ENCODE measurements at places on chromosomes 3 and 15.

GRCh38 chr3:126671521-126671920 is 16.6 kb upstream of the TXNRD3 start:
- DNase-seq: no peak

DNA sequence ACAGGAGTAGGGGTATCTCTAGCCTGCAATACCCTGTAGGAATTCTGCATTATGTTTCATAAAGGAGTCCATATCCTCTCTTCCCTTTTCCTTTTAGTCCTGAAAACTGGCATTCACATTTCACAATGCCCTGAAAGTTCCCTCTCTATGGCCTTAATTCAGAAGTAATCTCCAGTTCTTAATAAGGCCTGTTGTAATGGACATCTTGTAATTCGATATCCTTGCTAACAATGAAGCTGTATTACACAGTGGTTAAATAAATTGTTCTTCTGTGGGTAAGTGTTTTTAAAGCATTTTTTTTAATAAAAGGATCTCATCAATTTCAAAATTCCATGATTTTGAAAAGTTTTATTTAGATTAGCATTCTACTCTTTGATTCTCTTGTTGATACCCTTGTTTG is 34.3 kb upstream of the NEO1 start:
- no peak for DNase-seq

DNA sequence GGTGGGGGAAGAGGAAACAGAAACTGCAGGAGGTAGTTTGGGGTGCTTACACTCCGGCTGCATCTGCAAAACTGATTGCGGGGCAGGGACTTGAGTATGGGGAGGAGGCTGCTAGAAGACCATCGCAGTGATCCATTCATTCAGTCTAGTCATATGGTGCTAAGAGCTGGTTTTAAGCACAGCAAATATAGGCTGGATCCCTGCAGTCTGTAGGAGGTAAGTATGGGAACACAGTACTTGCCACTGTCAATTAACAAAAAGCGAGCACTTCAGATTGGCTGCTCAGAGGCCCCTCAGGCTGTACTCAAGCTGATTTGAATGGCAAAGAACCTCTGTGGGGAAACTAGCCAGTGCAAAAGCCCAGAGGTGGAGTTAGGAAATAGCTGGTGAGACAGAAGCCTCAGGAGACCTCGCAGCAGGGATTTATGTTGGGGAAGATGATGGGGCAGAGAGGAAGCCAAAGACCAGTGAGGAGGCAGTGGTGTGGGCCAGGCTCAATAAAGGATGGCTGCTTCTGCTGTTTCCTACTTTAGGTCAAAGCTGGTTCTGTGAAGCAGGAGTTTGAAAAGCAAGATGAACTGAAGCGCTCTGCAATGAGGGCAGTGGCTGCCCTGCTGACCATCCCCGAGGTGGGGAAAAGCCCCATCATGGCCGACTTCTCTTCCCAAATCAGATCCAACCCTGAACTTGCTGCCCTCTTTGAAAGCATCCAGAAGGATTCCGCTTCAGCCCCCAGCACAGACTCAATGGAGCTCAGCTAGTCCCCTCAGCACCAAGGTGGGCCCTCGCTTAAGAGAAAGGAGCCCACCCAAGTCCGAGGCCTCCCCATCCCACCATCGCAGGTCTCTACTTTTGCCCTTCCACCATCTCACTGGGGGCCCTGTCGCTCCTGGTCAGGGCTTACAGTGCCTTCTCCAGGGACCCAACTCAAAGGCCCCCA is 7.9 kb downstream of the RPL32 start:
- DNase-seq: no peak

- DNase-seq: no peak
These were observed 172.6 kb downstream of the PLCL2 start for GRCh38 chr3:17057321-17057720.

GRCh38 chr15:58324533-58324932 is 107.3 kb upstream of the LIPC start:
- DNase-seq: no peak

DNA sequence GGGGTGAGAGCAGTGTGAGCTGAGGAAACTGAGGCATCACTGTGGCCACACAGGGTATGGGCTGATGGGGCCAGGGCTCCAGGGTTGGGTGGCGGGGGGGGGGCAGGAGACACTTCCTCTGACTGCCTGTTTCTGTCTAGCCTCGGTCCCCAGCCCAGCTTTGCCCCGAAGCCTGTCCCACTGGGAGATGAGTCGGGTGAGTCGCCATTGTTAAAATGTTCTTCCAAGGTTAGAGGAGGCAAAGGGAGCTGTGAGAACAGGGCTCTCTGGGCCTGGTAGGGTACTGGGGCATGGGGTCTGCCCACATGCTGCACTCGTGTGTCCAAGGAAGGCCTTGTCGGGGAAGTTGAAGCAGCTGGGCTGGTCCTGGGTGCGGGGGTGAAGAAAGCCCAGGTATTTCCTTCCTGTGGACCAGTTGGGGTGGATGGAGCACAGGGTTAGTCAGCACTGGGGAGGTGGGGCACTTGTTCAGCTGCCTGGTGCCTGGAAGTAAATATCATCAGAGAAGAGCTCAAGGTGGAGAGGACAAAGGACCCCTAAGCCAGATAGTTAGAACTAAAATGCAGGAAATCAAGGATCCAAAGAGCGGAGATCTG is 8.3 kb upstream of the JMJD7 start:
- no peak for DNase-seq

- DNase-seq: no peak
These were observed 4.4 kb downstream of the TMEM45A start for GRCh38 chr3:100496711-100497261.

DNA sequence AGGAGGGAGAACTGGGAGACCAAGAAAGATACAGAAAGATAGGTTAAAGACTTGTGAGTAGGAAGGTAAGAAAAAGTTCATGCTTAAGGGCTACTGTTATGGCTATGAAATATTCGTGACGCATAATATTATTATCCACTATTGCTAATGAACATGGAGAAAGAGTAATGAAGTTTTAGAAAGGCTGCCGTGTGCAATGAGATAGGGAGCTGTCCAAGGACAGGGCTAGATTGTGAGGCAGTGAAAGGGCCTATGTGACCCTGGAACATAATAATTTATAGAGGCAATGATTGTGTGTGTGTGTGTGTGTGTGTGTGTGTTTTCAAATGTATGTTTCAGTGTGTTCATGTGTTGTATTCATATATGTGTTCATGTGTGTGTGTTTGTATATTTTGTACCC is 27.7 kb downstream of the MBNL1 start:
- no peak for DNase-seq

DNA sequence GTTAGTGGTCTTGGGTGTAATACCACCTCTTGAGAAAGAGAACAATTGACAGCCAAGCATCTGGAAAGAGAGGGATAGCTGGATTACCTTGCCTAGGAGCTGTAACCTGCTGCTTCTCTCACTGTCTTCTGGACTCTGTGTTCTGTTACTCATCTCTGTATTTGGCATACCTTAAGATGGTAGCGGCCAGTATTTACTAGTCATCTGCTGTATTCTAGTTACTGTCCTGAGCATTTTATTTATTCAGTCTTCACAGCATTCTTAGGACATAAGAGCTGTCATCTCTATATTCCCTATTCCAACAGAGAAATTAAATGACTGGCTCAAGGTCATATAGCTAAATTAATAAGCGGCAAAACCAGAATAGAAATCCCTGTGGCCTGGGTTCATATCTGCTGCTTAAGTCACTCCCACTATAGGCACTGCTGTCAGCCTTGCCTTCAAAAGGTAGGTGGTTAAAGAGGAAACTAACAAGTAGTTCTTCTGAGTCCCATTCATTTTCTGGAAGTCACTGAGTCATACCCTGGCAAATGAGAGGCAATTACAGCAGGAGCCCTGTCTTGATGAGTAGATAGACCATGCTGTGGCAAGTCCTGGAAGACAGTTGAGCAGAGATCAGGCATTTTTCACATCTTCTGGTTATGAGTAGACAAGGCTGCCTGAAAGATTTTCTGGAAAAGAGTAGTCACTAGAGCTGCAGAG is 68.2 kb downstream of the RAB7A start:
- no peak for DNase-seq

- no peak for DNase-seq
These were observed 104.0 kb upstream of the TBC1D5 start for GRCh38 chr3:17846466-17846865.

- DNase-seq: no peak
These were observed 210.0 kb upstream of the PROK2 start for GRCh38 chr3:71994906-71995305.

GRCh38 chr3:195005251-195005620 is 265.7 kb downstream of the XXYLT1 start:
- no peak for DNase-seq

GRCh38 chr3:55571913-55572312 is 84.8 kb upstream of the WNT5A start:
- DNase-seq: no peak

DNA sequence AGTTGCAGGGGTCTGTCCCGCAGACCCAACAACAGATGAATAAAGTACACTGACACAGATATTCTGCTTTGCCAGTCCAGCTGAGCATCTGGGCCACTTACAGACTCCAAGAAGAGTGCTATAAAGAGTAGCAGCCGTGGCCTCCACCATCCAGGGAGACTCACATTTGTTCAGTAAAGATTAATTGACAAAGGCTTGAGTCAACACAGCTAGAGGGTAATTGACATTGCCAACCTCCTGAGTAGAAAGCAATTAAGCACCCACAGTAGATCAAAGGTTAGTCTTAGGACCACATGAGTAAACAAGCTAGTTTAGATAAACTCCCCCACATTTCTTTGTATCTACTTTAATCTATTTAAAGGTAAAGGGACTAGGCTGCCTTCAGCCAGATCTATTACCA is 16.3 kb upstream of the CRTC3 start:
- DNase-seq: no peak

GRCh38 chr3:13040361-13041074 is 32.7 kb downstream of the IQSEC1 start:
- no peak for DNase-seq

DNA sequence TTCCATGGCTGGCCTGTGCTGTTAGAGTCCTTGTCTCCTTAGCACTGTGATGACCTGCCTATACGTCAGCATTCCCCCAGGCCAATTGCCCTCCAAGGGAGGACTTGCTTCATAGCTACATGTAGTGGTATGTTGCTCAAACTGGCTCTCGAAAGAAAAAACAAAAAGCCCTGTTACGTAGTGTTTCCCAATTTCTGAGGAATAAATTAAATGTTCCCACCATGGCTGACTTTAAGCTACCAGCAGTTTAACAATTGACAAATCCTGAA is 54.6 kb downstream of the WNT7A start:
- no peak for DNase-seq
